Caco-2 (cell line): ENCODE measurements at places on chromosomes 6 and 20. TPM values are rescaled to one million over a fixed set of nuclear protein-coding genes. Genes with fewer than 3 reads are reported as not detected.

Gene PLN
- total RNA-seq = not detected in 2 replicates

Gene GGTLC1
- total RNA-seq = 0.68 and 1.3 TPM in 2 replicates

Gene LY6G6D
- total RNA-seq = not detected in 2 replicates

Gene MRAP2
- total RNA-seq = 1.4 and 1.8 TPM in 2 replicates

Gene LRRN4
- total RNA-seq = 17.9 and 19.6 TPM in 2 replicates

Gene TRIM40
- not detected in 2 replicates for total RNA-seq

Gene WFDC5
- total RNA-seq = not detected in 2 replicates

Gene C6orf15
- total RNA-seq = not detected in 2 replicates

Gene CGA
- not detected in 2 replicates for total RNA-seq

Gene CRYBG1
- total RNA-seq = 10.6 and 13.2 TPM in 2 replicates

Gene CAGE1
- 0.26 and 0.59 TPM in 2 replicates for total RNA-seq

Gene LHFPL5
- total RNA-seq = not detected in 2 replicates

Gene SFTA2
- 6.6 and 9.6 TPM in 2 replicates for total RNA-seq

Gene CCDC167
- total RNA-seq = 30.6 and 32.3 TPM in 2 replicates

Gene DAAM2
- total RNA-seq = not detected in 2 replicates
